ENCODE measurements at places on chromosomes 16 and 17.

DNA sequence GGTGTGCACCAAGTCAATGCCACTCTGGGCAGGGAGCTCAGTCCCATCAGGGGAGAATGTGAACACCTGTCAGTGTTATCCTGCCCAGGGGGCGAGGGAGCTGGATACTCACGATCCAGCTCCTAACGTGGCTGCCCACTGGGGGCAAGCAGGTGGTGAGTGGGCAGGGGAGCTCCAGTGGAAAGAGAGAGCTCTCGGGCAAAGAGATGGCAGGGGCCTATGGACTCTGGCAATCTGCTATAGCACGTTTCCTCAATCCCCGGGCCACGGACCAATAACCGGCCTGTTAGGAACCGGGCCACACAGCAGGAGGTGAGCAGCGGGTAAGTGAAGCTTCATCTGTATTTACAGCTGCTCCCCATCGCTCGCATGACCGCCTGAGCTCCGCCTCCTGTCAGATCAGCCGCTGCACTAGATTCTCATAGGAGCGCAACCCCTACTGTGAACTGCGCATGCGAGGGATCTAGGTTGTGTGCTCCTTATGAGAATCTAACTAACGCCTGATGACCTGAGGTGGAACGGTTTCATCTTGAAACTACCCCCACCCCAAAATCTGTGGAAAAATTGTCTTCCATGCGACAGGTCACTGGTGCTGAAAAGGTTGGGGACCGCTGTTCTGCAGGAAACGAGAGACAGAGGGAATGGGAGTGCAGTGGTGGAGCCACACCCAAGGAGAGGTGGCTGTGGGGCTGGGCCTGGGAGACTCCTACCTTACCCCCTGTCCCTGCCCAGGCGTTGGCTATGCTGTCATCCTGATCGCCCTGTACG lies 15.6 kb downstream of the SLC6A2 start:
- DNase-seq: no peak

GRCh38 chr16:48963901-48964615 lies 317.6 kb downstream of the CBLN1 start:
- DNase-seq: no peak

- DNase-seq: peak; percentile 80
These were observed 65.2 kb downstream of the CYTH1 start for GRCh38 chr17:78716814-78717393.

GRCh38 chr17:38510421-38511149 lies 82.3 kb downstream of the ARHGAP23 start:
- DNase-seq: peak; percentile 70

- DNase-seq: no peak
These were observed 438.2 kb downstream of the HS3ST4 start for GRCh38 chr16:26129997-26130396.

GRCh38 chr17:32496395-32497073 lies 9.7 kb downstream of the CDK5R1 start:
- DNase-seq: no peak

- DNase-seq: no peak
These were observed 46.7 kb downstream of the PRMT7 start for GRCh38 chr16:68357521-68357922.

- no peak for DNase-seq
These were observed 6.6 kb downstream of the NARF start for GRCh38 chr17:82465023-82465603.

DNA sequence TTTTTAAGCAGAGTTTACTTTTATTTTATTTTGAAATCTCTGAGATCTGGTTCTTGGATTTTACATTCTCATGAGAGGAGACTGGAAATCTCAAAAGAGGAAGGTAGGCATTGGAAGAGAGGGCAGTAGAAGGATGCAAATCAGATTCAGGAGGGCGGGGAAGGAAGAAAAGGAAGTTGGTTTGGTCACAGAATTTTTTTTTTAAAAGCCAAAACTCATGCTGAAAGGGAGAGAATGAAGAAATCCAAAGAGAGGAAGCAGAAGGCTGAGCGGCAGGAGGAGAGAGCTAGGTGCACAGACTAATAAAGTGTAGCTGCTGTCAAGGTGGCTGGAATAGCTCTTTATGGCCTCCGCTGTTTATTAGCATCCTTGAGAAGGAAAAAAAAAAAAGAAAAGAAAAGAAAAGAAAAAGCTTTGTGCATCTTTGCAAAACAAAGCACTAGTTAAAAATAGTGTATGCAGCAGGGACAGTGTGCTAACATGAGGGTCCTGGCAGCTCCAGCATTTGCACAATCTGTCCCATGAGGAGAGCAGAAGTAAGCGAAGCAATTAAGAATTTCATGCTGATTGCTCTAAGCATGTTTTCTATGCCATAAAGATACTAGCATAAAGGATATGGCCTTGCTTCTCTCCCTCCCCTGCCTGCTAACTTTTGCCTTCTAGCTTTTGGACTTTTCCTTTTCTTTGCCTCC lies 194.2 kb downstream of the ZFHX3 start:
- no peak for DNase-seq
